ENCODE measurements at places on chromosomes 1 and 21.

DNA sequence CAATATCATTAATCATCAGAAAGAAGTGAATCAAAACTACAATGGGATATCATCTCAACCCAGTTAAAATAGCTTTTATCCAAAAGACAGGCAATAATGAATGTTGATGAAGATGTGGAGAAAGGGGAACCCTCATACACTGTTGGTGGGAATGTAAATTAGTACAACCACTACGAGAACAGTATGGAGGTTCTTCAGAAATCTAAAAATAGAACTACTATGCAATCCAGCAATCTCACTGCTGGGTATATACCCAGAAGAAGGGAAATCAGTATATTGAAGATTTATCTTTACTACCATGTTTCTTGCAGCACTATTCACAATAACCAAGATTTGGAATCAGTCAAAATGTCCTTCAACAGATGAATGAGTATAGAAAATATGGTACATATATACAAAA, 189.8 kb downstream of the HHIPL2 start:
- no peak for DNase-seq

DNA sequence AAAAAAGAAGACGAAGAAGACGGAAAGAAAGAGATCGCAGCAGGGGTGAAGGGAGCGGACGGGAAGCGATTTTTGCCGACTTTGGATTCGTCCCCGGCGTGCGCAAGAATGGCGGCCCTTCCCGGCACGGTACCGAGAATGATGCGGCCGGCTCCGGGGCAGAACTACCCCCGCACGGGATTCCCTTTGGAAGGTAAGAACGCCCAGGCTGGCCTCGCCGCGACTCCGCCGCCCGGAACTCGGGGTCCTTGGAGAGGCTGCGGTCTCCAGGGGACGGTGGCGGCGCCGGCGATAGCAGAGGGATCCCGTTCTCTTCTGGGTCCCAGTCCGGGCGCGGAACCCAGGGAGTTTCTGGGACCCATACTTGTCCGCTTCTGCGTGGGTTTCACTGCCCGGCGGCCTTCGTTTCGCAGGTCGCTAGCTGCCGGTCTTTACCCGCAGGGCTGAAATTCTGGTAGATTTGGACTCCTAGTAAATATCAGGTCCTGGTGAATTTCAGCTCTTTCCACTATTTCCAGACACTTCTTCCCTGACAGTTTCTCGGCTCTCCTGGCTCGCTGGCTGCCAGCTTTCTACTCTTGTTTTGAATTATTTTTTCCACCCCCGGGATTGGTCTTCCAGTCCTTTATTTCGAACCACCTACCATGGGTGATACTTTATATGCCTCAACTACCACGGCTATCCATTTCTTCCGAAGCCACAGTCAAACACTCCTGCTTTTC, 1.0 kb downstream of the PAX7 start:
- DNase-seq, result no peak

GRCh38 chr1:7940034-7940433, 605 bp downstream of the TNFRSF9 start:
- DNase-seq, result no peak

DNA sequence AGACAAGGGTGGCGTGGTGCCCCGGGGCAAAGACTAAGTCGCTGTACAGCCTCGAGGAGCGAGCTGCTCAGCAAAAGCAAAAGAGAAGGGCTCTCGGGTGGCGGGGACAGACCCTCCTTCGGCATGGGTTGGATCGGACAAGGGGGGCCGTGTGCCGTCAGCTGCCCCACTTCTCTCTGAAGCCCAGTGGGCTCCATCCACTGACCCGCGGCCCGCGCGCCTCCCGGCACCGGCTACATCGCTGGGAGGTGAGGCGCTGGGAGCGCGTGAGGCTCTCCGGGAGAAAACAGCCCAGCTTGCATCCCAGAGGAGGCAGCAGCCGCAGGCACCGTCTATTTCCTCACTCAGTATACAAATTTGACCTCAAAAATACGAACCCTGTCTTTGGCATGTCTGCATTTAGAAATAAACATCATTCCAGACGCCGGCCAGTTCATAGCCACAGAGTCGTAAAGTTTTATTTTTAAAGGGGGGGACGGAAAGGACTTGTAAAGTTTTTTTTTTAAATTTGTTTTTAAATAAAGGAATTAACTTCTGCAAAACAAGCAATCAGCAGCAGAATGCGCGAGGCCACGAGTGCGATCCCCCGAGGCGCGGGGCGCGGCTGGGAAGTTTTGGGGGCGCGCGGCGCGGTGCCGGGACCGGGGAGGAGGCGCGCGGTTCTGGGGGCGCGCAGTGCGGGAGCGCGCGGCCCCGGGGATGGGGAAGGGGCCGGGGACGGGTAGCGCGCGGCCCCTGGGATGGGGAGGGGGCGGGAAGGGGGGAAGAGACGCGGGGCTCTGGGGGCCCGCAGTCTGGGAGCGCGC, 689 bp upstream of the GPR137B start:
- DNase-seq, result no peak

- no peak for DNase-seq
Measured at GRCh38 chr1:53367503-53368313, 39.8 kb upstream of the LRP8 start.

DNA sequence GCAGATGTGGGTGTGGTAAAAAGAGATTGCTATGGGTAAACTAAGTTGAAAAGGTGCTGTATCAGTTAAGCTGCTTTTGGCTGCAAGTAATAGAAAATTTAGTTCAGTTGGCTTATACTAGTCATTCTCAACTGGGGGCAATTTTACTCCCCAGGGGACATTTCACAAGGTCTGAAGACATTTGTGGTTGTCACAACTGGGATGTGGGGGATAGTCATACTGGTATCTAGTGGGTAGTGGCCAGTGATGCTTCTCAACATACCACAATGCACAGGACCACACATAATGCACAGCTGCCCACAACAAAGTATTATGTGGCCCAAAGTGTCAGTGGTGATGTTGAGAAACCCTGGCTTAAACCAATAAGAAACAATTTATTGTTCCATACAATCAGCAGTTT, 31.4 kb downstream of the SERTAD4 start:
- no peak for DNase-seq

DNA sequence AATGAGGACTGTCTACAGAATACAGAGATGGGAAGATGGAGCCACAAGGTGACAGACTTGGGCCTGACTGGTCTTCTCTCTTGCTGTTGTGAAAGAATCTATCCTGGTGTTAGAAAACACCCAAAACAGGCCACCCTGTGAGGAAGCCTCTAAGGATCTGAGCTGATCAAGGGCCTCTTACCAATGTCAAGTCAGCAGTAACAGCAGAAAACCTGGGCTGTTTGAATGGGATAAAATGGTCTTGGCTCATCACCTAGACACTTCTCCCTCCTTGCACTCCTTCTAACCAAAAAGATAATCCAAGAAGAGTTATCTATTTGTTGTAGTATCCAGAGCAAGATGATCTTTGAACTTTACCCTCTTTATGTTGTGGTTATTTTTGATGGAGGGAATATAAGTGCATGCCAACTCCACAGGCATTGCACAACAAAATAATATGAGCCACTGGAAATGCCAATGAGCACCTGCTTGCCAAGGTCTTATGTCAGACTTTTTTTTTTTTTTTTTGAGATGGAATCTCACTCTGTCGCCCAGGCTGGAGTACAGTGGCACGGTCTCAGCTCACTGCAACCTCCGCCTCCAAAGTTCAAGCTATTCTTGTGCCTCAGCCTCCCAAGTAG, 32.8 kb upstream of the ZNF281 start:
- no peak for DNase-seq

- DNase-seq, result no peak
Measured at GRCh38 chr21:46156678-46157077, 1.3 kb upstream of the FTCD start.

GRCh38 chr1:90607736-90608135, 109.4 kb downstream of the BARHL2 start:
- DNase-seq, result no peak

DNA sequence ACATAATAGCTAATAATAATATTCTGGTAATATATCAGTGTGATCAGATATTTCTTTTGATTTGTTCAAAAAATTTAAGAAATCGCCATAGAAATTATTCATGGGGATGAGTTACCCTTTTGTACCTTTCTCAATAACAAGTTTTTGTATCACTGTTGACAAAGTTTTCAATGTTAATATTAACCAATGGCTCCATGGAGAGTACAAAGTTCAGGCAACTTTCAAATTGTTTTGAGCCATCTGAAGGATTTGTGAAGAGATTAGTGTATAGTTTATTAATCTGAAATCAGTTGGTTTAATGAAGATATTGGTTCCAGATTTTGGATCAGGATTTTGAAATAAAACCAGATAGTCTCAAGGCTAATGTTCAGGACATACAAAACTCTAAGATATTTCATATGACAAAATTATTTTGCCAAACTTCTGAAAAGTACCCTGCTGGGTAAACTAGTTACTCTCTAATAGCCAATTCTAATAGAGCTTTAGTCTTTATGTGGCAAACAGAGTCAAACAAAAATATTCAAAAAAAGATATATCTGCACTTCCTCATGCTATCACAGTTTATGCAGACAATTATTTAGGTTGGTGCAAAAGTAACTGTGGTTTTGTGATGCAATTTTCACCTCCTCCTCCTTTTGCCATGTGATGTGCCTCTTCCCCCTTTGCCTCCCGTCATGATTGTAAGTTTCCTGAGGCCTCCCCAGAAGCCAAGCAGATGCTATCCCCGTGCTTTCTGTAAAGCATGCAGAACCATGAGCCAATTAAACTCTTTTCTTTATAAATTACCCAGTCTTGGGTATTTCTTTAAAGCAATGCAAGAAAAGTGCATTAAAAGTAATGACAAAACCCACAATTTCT, 1105.0 kb downstream of the PLA2G4A start:
- no peak for DNase-seq

Measured in stimulated activated CD4-positive, alpha-beta T cell treated with anti-CD3 and anti-CD28 coated beads, TNF-alpha, amount 100 ng/mL, for 24 hours (primary cell).